ENCODE measurements at places on chromosomes 11 and 22.

GRCh38 chr11:2248762-2249161 lies 21.6 kb downstream of the ASCL2 start:
- DNase-seq, result no peak

DNA sequence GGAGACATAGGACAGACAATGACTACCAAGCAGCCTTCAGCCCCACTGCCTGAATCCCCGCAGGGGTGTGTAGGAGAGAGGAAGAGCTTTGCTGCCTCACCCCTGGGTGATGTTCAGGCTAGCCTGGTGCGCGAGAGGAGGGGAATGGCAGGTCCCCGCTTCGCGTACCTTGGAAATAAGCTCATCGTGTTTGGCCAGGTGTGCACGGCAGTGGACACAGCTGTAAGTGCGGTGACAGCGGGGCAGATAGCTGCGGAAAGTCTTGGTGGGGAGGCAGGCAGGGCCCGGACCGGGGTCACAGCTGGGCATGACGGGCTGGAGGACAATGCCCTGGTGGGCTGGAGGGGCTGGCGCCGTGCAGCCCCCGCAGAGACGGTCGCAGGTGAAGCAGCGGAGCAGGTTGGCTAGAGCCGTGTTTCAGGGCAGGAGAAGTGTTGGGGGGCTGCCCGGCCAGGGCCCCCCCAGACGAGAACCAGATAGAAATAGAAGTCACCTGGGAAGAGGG lies 2.9 kb downstream of the YPEL4 start:
- DNase-seq, result peak; percentile 78

- DNase-seq, result peak; percentile 90
Measured at GRCh38 chr11:120801801-120802689, 221.9 kb upstream of the TBCEL start.

DNA sequence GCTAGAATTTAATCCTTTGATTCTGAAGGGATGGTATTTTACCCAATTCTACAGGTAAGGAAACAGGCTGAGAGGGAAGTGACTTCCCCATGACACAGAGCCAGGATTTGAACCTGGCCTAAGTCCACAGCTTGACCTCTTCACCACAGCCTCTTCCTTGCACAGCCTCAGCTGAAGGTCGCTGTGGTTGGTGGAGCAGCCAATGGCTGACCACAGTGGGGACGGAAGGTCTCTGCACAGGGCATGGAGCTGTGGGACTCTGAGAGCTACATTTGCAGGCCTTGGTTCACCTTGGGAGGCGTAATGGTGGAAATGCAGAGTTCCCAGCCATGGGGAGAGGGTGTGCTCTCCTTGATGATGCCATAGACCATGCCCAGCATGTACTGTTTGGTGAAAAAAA lies 295.0 kb downstream of the DDX10 start:
- DNase-seq, result peak; percentile 57

GRCh38 chr22:43882122-43882767 lies 9.6 kb downstream of the PNPLA5 start:
- DNase-seq, result peak; percentile 28

DNA sequence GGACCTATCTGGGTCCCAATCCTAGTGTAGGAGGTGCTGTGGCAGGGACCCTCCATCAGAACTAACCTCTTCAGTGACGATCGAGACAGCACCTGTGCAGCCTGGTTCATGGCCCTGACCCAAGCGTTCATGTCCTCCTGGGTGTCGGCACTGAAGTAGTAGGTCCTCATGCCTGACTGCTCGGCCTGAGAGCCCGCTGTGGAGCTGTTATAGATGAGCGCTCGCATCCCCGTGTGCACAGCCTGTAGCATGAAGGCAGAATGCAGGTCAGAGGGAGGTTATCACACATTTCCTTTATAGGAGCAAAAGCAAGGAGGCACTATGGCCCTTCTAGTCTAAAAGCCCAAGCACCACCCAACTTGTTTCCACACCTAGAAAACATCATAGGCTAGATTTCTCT lies 103.0 kb downstream of the C11orf58 start:
- no peak for DNase-seq

DNA sequence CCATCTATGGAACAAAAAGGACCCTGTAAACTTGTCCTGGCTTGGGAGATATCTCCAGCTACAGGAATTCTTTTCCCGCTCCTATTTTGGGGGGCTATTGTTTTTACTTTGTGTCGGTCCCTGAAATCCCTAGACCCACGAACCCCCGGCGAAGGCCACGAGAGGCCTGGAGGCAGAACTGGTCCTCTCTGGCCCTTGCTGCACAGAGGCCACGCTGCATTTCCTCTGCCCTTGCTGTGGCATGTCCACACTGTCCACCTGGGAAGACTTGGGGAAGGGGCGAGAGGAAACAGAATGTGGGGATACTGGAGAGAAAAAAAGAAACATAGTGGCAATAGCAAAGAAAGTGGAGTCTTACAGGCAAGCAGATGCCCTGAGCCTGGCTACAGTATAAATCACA lies 2.3 kb upstream of the ANO1 start:
- DNase-seq, result peak; percentile 35

Measured in endodermal cell (in vitro differentiated cells).